Suppressor macrophage treated with lipopolysaccharide for 1 hour (primary cell): ENCODE measurements at places on chromosomes 7 and 10.

GRCh38 chr10:90180886-90181691 is 479.7 kb downstream of the KIF20B start:
- DNase-seq: no peak

GRCh38 chr10:31650010-31650409 is 278.6 kb downstream of the ARHGAP12 start:
- peak; percentile 18 for DNase-seq

GRCh38 chr10:86792461-86793167 is 36.2 kb downstream of the BMPR1A start:
- DNase-seq: no peak

GRCh38 chr7:100888988-100889750 is at the start of gene UFSP1:
Gene UFSP1 (minus strand): TSS chr7:100889715. CDS start chr7:100889271, 444 bp downstream.
- DNase-seq: no peak

DNA sequence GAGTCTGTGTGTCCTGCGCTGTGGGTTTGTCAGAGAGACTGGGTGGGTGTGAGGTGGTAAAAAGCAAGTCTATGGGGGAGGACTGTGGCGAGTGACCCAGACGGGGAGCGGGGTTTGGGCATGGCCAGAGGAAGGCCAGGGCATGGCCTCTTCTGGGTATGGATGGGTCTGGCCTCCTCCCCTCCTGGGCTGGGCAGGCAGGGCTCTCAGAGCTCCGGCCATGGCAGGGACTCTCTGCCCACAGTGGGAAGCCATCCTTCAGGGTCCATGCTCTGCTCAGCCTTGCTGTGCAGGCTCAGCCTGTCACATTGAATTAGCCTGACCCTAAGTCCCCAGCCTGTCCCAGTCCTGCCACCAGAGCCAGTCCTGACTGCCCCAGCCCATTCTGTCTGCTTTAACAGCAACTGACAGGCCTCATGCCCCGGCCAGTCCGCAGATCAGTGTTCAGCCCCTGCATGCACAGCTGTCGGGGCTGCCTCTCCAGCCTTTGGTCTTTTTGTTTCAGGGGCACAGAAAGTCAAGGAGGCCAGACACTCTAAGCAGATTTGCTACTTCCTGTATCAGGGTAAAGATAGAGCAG is 7.9 kb downstream of the ANTXRL start:
- no peak for DNase-seq

DNA sequence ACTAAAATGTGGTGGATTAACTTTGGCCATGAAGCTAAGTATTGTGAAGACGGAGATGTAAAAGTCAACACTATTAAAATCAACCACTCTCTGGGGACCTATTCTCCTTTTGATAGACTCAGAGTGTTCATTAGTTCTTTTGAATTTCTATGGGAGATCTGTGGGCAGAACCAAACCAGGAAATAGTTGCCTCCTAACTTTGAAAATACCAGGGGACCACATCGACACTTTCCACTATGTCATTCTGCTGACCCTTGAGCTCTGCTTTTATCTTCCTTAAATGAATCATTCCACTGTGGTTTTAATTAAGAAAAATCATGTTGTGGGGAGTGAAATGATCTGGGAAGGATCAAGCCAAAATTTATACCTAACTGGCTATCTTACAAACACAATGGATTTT is 960.5 kb downstream of the GATA3 start:
- no peak for DNase-seq

- DNase-seq: no peak
Measured at GRCh38 chr10:14022954-14023672, 307.6 kb downstream of the FRMD4A start.

DNA sequence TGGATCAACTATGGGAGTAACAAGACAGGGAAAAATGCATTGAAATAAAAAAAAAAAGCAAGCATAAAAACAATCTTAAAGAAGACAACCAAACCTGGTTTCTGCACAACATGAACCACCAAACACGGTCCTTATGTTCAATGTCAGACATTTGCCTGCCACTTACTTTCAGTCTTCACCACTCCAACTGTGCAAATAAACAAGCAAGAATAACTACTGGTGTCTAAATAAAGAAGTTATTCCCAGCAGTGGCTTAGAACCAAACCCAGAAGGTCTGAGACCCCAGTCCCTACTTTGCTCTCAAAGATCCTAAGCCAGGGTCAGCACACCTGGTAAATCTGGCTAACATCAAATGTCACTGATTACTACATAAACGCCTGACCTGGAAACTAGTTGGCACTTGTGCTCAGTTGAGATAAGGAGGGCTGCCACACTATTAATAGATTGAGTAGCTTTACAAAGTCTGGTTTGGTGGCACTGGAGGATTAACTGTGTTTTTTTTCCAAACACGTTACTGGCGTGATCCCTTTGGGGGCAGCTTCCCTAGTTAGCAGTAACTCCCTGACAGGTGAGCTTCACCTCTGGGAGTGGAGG is 62.7 kb upstream of the ABLIM1 start:
- DNase-seq: no peak

GRCh38 chr10:33154590-33154989 is 179.9 kb downstream of the NRP1 start:
- DNase-seq: no peak

DNA sequence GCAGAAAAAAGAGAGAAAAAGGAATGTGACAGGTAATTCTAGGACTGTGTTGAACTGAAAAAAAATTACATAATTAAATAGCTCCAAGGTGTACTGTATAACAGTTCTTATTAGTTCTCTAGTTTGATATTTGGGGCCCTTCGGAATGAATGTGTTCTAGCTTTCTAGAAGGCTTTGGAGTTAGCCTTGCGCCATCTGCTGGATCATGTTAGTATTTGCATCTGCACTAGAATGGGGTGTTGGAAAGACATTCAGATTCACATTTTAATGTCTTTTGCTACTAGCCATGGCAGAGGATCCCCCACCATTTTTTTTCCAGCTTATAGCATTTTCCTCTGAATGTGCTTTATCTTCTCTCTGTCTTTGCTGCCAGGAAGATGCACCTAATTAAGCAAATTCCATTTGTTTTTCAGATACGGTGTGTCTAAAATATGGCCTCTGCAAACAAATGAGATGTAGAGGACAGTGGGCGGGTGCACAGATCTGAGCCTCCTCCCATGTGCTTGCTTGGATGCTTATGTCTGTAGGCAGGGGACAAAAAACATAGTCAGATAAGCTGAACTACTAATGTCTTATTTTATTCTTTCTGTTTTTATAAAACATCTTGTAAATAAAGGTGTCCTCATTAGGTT is 238.5 kb downstream of the PHF14 start:
- peak; percentile 82 for DNase-seq

DNA sequence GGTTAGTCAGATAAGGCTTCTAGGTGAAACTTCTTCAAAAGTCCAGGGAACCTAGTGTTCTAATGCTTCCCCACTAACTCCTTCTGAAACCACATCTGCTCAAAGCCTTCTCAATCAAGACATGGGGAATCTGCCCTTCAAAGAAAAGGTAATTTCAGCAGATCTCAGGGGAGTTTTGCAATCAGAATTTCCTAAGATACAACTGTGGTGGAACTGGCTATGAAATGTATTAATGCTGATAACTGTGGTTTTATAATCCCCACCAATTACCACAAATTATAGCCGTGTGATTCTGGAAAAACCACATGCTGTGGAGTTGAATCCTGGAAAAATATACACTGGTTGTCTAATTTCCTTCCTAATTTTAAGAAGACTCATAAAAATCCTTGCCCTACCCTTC is 233.8 kb downstream of the SORCS1 start:
- DNase-seq: peak; percentile 61

- DNase-seq: no peak
Measured at GRCh38 chr10:5364890-5365338, at the start of gene UCN3. Gene UCN3 (plus strand): TSS chr10:5364966. CDS start chr10:5373721, 8,755 bp downstream.

- no peak for DNase-seq
Measured at GRCh38 chr7:43077285-43077684, 35.2 kb upstream of the HECW1 start.

GRCh38 chr10:95504246-95504691 is 56.9 kb downstream of the SORBS1 start:
- DNase-seq: no peak

- DNase-seq: no peak
Measured at GRCh38 chr7:221978-222715, 29.8 kb downstream of the FAM20C start.

GRCh38 chr10:34341473-34341872 is 473.6 kb downstream of the PARD3 start:
- DNase-seq: no peak

- no peak for DNase-seq
Measured at GRCh38 chr10:47031211-47031900, 120.1 kb downstream of the PTPN20 start.

GRCh38 chr10:44969854-44970253 is 8.8 kb downstream of the DEPP1 start:
- DNase-seq: no peak

DNA sequence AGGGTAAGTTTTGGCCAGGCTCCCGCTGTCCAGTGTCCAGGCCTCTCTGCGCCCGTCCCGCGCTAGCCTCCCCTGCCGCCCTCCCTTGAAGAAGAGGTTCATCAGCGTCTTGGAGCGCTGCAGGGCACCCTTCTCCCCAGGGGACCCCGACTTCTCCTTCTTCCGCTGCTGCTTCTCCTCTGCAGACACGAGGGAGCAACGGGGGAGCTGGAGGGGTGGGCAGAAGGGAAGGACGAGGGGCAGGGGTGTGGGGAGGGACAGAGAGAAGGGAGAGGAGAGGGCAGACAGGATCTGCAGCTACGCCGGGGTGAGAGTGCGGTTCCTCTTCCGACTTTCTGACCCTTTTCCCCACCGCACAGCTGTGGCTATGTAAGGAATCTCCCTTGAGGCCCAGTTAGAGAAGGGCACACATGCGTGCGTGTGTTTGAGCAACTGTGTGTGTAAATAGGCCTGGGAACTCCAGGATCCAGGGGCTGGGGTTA is 12.8 kb downstream of the PDZD7 start:
- DNase-seq: peak; percentile 78

DNA sequence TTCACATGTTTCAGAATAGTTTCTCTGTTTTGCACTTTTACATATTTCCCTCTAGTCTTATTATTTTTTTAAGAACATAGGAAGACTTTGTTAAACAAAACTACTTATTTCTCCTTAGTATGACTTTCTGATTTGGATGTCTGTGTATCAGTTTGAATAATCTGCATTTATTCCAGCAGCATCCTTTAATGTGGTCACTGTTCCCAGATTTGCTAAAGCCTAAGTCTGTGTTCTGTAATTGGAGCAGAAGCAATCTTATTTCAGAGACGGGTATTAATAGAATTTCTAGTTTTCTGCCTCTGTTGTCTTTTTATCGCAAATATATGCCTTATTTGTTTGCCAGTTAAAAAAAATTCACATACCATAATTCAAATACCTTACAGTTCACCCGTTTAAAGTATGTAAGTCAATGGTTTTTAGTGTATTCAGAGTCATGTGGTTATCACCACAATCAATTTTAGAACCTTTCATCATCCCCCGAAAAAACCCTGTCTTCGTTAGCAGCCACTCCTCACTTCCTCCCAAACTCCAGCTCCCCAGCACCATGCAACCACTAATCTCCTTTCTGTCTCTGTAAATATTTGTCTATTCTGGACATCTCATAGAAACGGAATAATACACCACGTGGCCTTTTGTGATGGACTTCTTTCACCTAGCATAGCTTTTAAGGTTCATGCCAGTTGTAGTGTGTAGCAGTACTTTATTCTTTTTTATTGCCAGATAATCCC is 58.7 kb downstream of the INPP5F start:
- peak; percentile 83 for DNase-seq

DNA sequence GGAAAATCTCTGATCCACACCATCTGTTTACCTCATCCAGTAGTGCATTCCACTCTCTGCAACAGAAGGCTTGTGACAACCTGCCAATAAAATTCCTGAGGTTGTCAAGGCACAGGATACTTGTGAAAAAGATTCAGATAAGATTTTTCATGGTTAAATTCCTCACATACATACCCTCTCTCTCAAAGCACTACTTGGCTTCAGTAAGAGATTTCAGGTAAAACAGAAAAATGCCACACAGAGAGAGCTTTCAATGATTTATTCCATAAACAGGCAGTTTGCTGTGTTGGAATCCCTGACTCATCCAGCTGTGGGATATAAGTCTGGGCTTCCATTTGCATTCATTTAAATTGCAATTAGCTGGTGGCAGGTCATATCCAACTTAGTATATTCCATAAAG is 99.7 kb upstream of the CAV2 start:
- no peak for DNase-seq

- DNase-seq: no peak
Measured at GRCh38 chr10:122050811-122051210, 61.8 kb downstream of the TACC2 start.

- no peak for DNase-seq
Measured at GRCh38 chr10:110363572-110364411, 59.1 kb upstream of the SMNDC1 start.

GRCh38 chr10:131926253-131926652 is 25.4 kb downstream of the PPP2R2D start:
- no peak for DNase-seq

- DNase-seq: peak; percentile 96
Measured at GRCh38 chr7:99142727-99143520, 984 bp downstream of the SMURF1 start.

DNA sequence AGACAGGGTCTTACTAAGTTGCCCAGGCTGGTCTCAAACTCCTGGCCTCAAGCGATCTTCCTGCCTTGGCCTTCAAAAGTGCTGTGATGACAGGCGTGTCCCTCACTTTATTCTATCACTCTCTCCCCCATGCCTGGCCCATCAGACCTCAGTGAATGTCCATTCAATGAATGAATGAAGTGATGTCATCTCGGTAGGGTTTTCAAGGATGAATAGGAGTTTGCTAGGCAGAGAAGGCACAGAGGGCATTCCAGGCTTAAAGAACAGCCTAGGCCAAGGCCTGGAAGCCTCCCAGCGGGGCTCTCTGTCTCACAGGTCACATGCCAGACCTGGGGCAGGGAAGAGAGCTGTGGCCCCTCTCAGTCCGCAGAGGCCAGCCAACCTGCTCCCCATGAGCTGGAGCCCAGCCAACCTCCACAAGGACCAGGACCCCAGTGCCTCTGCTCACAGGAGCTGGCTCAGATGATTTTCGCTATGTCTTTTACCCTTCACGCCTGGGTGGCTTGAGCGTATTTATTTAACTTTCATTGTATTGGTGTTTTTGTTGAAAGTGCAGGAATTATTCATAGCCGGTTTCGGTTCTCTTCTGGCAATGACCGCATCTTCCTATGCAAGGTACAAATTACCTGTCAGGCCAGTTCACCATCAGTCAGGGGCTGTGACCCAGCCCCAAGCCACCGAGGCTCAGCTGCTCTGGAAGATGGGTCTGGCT is 11.8 kb upstream of the TNRC18 start:
- DNase-seq: no peak

GRCh38 chr10:103593022-103593570 is 99.6 kb downstream of the NEURL1 start:
- DNase-seq: no peak
